ENCODE measurements at places on chromosomes 3 and 15.

- no peak for DNase-seq
Observed at GRCh38 chr3:31934018-31934417, 47.0 kb downstream of the OSBPL10 start.

- no peak for DNase-seq
Observed at GRCh38 chr3:72145506-72146380, 360.8 kb upstream of the PROK2 start.

DNA sequence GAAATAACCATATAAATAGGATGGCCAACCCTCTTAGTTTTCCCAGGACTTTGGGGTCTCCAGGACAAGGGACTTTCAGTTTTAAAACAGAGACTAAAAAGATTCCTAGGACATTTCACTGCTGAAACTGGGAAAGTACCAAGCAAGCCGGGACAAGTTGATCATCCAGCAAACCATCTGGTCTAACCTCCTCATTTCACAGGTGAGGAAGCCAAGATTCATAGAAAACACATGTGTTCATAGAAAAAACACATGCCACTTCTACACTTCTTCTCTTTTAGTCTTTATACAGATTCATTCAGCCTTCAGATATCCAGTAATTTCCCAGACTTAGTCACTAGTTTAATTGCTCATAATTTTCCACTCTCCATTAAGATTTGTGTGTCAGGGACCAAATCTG lies 165.6 kb upstream of the CCDC54 start:
- DNase-seq = no peak

DNA sequence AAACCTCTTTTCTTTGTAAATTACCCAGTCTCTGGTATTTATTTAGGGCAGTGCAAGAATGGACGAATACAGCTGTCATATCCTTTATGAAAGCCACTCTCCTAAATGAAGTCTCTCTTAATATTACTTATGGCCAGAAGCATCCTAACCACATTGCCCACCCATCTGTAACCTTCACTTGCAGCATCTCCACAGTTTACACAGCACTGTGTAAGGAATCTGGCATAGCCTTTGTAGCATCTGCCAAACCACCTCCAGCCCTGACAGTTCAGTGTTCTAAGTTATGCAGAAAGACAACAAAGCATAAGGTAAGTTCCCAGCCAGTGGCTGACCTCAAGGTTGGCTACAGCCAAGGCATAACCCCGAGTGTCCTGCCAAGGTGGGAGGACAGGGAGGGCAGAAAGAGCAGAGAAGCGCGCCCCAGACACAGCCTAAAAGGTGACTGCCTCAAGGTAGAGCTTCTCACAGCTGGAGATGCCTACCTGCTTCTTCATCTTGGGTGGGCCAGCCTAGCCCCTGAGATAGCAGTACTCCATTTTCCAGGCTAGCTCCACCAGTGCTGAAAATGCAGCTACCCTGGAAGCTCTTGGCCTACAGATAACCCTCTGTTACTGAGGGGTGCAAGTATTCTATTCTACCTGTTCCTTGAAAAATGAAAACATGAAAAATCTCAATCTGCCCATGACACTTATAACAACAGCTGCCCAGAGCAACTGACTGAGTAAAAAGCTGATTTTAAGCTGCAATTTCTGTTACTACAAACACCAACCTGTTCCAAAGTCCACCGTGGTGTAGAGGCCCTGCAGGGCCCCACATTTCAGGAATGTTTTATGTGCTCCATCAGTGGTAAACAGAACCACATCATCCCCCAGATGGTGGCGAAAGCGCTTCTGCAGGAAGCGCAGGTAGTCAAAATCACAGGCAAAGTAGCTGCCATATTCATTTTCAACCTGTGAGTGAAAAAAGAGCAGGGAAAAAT lies 39.3 kb downstream of the GLB1 start:
- DNase-seq = no peak

GRCh38 chr3:36405190-36405589 lies 24.9 kb downstream of the STAC start:
- peak; percentile 3 for DNase-seq

DNA sequence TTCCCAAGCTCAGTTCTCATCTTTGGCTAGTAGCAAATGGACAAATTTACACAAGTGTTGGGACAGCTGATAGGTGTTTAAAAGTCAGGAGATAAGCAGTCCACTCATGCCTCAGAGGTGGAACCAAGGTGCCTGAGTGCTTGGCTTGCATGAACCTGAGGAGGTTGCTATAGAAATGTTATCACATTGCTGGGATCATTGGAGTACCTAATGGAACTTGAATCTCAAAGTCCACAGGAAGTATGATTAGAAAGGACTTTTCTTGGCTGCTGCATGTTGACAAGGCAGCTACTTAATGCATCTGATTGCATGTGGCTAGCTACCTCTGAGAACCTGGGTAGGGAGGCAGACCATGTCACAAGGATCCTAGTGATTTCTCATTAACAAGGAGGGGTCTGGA lies 39.5 kb upstream of the C3orf80 start:
- DNase-seq = no peak

GRCh38 chr3:112646623-112647022 lies 5.7 kb upstream of the CCDC80 start:
- DNase-seq = no peak

GRCh38 chr3:60147249-60147950 lies 1097.6 kb upstream of the CFAP20DC start:
- DNase-seq = no peak

DNA sequence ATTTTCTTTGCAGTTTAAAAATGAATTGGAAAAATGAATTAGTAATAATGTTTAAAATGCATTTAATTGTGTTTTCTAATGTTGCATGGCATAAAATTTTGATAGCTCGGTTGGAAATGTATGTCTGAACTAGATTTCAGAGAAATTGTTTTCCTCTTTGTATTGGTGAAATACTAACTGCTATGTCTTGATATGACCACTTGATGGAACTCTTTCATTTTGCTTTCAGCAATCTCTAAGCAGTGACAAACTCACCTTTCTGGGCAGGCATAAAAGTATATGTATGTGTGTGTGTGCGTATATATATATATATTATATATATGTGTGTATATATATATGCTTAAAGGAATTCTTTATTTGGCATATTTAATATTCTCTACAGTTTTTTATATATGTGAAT lies 239.3 kb upstream of the ZNF717 start:
- no peak for DNase-seq

DNA sequence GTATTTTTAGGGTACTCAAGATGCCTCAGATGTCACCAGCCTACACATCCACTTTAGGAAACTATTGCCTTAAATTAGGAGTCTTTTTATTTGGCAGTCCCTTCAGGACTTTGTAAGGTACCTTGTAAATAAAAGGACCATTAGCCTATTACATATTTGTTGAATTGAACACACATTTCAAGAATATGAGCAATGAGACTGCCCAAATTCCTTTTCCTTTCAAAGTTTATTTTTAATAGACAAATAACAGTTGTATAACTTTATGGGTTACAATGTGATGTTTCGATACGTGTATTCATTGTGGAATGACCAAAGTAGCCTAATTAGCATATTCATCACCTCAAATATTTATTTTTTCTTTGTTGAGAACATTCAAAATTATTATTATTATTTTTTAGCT lies 176.7 kb upstream of the PDZRN3 start:
- no peak for DNase-seq

DNA sequence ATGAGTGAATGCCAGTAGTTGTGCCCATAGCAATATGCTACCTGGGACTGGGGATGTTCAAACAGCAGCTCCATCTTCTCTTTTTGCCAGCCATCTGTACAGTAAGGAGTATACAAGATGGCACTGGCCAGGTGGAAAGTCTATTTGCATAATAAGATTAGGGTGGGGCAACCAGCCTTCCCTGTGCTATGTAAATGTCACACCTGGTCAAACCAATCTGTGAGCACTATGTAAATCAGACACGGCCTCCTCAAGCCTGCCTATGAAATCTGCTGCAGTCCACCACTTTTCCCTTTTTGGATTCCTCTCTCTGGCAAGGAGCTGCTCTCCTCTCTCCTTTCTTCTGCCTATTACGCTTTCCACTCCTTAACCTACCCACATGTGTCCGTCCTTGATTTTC lies 53.0 kb downstream of the C3orf80 start:
- no peak for DNase-seq

GRCh38 chr15:100263721-100264455 lies 77.9 kb downstream of the ADAMTS17 start:
- no peak for DNase-seq

- no peak for DNase-seq
Observed at GRCh38 chr3:23865595-23866396, 51.0 kb downstream of the NKIRAS1 start.

DNA sequence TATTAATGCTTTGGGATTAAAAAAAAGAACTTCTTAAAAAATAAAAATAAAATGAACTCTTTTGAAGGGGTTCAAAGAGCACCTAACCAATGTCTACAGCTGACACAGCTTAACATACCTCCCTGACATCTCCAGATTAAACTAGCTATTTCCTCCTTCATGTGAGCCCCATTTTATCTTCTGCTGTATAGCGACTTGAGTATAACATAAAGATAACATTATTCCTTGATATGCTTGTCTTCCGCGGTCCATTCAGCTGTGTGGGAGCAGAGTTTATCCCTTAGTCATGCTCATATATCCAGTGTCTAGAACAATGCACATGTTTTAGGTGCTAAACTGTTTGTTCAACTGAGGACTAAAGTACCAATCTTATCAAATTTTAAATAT lies 7.8 kb upstream of the CHRM5 start:
- no peak for DNase-seq

GRCh38 chr3:57100046-57100695 lies 39.7 kb downstream of the SPATA12 start:
- DNase-seq = peak; percentile 22

DNA sequence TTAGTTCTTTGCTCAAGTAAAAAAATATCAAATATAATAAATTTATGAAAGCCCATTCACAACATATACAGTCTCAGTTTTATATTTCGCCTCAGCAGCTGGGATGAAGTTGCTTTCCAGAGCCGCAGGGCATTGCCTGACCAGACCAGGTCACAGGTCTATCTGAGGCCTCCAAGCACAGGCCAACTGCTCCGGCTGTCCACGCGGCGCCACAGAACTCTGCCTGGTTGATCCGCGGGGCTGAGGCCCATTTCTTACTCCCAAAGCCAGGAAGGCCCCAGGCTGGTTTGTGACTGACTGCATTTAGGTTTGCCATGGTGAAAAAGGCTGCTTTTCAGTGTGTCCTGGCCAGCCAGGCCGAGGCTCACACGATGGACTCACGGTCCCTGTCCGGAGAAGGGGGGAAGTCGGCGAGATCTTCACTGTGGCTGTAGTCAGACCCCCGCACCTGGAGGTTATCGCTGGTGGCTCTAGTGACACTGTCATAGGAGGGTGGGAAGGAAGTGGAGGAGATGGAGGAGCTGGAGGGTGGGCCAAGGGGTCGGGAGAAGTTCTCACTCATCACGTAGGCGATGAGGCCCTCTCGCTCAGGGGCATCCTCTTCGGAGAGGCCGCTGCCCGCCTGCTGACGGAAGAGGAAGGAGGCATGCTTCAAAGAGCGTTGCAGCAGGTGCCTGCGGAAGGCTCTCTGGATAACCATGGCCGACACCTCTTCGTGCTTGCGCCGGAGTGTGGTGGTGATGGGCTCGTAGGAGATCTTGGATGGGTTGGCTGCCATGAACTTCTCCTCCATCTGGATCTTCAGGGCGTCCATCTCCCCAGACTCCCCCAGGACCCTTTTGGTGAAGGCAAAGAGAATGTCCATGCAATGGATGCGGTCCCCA lies 54.1 kb downstream of the EXOG start:
- DNase-seq = no peak

GRCh38 chr3:172070269-172070668 lies 30.9 kb downstream of the FNDC3B start:
- DNase-seq = no peak

DNA sequence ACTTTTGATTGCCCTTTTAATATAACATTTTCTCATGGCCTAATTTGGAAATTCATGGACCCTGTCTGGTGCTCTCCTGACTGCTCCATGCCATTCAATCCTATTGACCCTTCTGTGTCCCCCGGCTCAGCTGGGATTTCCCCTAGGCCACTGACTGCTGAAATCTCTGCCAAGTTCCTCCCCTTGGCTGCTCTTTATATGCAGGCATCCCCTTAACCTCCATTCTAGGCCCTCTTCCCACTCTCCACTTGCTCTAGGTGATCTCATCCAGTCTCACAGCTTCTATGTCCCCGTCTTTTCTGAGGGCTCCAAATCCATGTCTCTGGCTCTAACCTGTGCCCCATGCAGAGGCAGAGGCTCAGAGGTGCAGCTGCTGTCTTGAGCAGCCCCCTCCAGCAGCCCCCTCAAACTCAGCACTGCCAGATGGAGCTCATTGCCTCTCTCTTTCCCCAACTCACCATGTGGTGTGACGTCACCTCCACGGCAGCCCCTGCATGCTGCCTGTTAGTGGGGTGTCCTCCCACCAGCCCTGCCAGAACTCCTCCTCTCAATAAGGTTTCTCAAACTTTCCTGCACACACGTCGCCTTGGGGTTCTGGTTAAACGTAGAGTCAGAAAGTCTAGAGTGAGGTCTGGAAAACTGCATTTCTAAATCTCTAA lies 6.6 kb downstream of the FSD2 start:
- DNase-seq = no peak

GRCh38 chr3:100265016-100265415 lies 4.2 kb downstream of the TBC1D23 start:
- DNase-seq = no peak

DNA sequence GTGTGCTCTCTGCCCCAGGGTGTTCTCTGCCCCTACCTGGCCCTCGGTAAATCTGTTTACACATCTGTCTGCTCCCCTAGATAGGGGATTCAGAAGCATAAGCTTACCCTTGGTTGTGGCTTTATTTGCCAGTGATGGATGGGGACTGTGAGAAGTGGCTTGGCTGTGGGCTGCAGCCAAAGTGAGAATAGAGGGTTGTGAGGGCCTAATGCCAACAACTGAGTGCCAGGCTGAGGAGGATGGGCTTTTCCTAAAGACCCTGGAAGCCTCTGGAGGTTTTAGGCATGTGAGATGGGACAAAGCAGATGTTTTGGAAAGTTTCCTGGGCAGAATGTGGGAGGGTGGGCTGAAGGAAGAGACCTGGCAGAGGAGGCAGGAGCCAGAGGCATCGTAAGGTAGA lies 15.4 kb upstream of the APEH start:
- DNase-seq = no peak

All from NK-92 treated with Interleukin-12 subunit alpha and Interleukin-12 subunit beta, amount 100 ng/mL, for 24 hours (cell line).